ENCODE measurements at places on chromosomes 7 and 10.

DNA sequence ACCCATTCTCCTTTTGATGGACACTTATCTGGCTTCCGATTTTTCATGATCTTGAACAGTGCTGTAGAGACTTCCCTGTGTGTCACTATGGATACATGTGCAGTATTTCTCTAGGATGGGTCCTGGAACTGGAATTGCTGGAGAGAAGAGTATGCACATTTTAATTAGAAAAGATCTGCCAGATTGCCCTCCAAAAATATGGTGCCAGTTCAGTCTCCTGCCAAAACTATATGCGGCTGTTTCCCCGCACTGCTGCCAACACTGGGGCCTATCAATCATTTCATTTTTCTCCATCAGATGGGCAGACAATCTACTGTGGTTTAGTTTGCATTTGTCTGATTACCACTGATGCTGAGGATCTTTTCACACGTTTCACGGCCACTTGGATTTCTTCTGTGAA is 105.0 kb downstream of the SH2D4B start:
- no peak for DNase-seq

DNA sequence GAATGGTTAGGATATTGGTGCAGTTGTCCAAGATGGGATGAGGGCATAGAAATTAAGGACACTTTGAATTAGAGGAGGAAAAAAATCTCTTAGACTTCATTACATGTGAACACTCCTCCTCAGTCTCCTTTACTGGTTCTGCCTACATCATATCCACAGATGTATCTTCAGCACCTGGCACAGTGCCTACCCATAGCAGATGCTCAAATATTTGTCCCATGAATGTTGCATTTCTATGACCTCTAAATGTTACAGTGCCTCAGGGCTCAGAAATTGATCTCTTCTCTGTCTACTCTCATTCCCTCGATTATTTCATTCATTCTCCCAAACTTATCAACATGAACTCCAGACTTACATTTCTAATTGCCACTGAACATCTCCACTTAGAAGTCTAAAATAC is 17.1 kb downstream of the CNNM1 start:
- DNase-seq: no peak

DNA sequence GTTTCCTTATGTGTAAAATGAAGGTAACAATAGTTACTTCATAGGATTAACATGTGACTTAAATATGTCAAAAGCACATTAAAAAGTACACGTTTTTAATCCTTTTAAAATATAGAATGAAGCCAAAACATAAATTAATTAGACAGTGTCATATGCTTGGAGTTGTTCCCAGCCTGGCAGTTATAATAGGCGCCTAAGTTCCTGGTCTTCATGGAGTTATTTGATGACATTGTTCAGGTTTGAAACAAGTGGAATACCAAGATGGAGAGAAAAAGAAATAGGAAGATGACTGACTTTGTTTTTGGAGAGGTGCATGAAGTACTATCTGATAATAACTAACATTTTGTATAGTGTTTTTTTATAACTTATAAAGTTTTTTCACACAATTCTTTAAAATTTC is 67.3 kb downstream of the ZNRF2 start:
- no peak for DNase-seq

DNA sequence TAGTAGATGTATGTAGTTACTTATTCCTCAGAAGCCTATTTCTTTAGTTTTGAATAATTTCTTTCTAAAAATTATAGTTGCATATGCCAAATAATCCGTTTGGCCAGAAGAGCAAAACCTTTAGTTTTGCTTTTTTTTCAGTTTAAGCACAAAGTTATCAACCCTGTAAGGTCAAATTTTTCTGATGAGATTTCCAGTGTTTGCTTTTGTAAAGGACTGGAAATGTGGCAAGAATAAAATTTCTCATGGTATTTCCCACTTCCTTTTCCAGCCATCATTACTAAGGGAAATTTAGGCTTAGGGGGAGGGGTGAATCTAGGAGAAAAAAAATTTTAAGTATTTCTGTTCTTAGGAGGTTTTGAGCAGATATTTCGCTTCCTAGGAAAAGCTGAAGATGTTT is 7.6 kb downstream of the CALD1 start:
- DNase-seq: no peak

GRCh38 chr10:27658788-27659187 is 86.8 kb downstream of the MKX start:
- no peak for DNase-seq

GRCh38 chr10:125316436-125316835 is 156.1 kb upstream of the CTBP2 start:
- no peak for DNase-seq

DNA sequence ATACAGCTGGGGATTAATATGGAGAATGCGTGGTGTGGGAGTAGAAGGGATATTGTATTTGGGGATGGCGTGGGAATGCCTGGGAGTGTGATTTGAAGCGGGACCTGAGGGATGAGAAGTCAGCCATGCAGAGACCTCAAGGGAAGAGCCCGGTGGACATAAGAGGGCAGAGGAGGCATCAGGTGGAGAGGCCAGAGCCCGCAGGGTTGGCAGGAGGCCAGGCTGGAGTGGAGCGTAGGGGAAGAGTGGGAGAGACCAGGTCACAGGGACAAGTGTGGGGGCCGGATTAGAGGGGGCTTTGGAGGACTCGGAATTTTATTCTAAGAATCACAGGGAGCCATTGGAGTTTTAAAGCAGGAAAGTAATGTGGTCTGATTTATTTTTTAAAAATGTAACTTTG is 2.0 kb downstream of the NDUFB2 start:
- DNase-seq: no peak

DNA sequence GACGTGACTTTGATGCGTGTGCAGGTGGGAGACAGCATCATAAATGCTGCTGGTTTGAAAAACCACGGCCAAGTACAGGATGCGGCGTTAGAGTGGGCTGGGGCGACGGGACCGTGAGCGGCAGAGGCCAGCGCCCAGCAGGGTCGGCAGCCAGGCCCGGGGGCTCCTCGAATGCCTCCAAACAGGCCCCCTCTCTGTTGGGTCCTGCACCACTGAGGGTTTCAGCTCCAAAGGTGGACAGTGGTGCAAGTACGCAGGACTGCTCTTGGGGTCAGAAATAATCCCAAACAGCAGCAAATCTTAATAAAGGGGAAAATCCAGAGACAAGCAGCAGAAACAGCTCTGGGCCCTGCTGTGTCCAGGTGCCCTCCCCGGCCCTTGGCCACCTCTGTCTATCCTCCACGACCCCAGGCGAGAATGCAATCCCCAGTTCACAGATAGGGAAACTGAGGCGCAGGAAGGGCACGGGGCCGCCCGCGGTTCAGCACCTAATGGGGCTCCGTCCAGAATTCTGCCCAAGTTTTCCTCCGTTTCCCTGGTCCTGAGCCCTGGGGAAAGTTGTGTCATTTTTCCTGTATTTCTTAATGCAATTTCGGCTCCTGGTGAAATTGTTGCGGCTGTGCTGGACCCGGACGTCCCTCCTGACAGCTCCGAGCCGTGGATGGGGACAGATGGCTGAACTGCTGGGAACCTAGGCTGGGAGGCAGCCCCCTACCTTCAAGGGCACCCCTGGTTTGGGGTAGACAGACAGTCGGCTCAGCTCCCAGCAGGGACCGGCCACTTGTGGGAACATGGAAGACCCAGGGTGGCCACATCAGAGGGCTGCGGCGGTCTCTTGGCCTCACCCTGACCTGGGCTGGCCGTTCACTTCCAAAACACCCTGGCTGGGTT is 97.4 kb downstream of the FOXL3 start:
- no peak for DNase-seq

GRCh38 chr7:45216181-45216580 is 58.6 kb downstream of the RAMP3 start:
- no peak for DNase-seq

DNA sequence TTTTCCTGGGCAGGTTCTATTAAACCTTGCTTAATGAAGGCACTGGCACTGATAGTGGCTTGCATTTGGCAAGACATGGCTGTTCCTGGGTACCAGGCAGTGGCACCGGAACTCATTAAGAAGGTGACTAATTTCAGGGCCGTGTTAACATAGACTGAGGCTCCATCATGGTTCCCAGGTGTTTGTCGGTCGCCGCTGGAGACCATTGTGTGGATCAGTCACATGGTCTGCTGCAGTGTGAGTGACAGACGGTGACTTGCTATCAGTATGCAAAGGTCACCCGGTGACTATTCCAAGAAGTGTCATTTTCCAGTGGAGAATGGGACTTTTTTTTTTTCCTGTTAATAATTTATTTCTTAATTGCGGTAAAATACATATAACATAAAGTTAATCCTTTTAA is 106.3 kb downstream of the INSYN2A start:
- DNase-seq: no peak

DNA sequence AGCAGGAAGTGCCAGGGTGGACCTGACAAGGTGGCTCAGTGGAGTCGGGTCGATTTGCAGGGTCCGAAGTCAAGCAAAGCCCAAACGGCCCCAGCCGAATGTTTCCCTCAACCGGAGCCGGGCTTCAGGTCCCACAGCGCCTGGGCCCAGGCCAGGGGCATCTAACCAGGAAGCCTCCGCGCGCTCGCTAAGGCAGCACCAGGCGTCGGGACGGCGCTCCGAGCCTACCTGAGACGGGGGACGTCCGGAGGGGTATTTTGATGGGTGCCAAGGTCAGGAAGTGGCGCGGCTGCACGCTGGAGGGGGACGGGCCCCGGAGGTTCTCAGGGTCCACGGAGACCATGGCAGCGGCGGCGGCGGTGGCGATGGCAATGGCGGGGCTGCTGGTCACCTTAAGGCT is 51.5 kb downstream of the TCERG1L start:
- DNase-seq: no peak

DNA sequence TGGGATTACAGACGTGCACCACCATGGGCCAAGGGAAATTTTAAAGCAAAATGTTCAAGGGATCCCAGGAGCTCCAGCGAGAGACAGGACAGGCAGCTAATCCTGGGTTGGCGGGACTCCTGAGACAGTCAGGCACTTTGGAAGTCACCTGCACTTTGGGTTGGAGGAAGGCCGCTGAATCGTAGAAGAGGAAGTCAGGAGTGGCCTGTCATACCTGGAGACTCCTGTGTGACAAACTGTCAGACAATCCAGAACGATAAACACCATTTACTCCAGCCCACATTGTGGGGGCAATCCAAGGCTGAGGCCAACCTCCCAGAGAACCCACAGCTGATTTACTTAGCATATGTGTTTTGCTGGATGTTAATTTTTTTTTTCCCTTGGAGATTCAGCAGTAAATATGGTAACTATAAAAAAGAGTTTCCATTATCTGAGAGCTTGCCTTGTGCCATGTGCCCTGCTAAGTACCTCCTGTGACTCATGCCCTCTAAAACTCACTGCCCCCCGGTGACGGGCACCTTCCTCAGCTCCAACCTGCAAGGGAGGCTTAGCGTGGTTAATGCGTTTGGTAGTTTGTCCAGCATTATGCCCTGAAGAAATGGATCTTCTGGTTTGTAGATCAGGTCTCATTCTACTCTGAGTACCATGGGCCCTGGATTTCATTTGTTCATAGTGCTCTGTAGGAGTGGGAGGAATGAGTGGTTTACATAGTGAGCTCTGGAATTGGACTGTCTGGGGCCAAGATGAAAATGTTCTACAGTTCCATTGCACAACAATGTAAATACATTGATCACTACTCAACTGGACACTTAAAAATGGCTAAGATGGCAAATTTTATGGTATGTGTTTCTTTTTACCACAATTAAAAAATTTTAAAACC is 50.9 kb downstream of the ICA1 start:
- no peak for DNase-seq

GRCh38 chr7:30082686-30083085 is 52.1 kb upstream of the MTURN start:
- DNase-seq: no peak

GRCh38 chr7:901041-901387 is 24.7 kb downstream of the GET4 start:
- DNase-seq: no peak

DNA sequence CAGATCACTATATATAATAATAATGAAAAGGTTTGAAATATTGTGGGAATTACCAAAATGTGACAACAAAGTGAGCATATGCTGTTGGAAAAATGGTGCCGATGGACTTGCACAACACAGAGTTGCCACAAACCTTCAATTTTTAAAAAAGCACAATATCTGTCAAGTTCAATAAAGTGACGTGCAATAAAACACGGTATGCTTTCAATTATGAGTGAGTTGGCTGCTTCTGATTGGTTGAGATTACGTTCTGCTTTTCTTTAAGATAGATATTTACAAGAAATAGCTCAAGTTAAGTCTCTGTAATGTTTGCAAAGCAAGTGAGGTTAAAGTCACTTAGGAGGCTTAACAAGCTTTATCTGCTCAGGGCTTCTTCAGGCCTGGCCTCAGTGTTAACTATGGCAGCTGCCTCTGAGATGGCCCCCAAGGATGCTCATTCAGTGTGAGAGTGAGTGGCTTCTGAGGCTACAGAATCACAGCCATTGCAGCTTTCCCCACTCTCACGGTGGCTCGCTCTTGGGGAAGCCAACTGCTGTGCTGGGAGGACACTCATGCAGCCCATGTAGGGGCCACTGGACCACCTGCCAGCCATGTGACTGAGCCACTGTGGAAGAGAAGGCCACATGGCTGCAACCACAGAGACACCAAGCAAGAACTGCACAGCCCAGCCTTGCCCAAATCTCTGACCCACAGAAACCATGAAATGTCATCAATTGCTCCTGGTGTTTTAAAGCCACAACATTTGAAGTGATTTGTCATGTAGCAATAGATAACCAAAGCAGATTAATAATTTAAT is 78.3 kb upstream of the TMEM72 start:
- no peak for DNase-seq

DNA sequence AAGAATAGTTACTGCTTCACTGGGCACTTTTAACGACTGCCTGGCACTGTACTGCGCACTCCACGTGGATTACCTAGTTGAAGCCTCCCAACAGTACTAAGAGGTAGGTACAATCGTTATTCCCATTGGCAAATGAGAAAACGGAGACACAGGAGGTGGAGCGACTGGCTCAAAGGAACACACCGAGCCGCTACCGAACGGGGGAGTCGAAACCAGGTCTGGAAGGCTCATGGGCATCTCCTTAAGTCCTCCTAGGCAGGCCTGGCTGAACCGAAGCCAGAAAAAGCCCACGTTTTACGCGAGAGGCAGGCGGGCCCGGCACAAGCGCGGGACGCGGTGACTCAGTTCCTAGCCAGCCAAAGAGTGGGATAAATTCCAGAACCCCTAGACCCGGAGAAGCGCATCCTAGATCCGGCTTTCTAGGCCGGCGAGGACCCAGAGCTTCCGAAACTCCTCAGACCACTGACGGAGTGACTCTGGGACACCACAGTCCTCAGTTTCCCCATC is 472 bp downstream of the PDAP1 start:
- no peak for DNase-seq

DNA sequence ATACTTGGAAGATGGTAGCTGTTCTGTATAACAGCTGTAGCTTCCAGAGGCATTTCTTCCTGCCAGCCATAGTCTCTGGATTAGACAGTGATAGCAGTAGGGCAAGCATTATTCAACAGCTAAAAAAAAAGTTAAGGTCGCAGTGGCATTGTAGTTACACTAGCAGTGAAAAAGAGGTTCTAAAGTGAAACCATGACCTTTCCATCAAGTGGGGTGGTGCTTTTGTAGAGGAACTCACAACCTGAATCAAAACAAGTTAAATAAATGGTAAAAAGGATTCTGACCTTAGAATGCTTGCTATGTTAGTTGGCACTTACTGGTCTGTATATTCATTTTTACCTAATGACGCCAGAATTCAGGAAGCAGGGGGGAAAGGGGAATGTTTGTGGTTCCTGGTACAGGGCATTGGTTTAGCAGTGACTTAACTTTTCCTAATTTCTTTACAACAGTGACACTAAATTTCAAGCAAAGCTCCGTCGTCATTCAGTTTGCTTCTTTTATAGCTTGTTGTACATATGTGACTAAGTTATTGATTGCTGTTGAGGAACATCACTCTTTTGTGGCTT is 55.0 kb downstream of the GBF1 start:
- DNase-seq: no peak

GRCh38 chr7:21902240-21902639 is 43.5 kb downstream of the CDCA7L start:
- no peak for DNase-seq
